ENCODE measurements at places on chromosomes 7 and 10.

DNA sequence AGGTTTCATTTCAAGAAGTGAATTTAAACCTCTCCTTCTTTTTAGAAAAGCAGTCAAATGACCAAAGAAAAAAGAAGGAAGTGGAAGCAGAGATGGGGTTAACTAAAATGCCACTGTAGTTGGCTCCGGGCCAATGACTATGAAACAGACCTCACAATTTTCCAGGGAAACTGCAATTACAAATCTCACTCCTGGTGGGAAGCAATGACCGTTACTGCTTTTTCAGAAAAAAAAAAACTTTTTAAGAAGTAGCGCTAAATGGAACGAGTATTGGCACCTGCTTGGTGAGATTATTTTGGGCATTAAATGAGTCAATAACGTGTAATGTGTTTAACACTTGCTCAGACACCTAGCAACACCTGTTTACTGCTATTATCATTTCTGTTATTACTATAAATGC lies 1.2 kb downstream of the SFRP4 start:
- DNase-seq: peak; percentile 60

GRCh38 chr10:89543841-89544240 lies 8.4 kb upstream of the SLC16A12 start:
- no peak for DNase-seq

DNA sequence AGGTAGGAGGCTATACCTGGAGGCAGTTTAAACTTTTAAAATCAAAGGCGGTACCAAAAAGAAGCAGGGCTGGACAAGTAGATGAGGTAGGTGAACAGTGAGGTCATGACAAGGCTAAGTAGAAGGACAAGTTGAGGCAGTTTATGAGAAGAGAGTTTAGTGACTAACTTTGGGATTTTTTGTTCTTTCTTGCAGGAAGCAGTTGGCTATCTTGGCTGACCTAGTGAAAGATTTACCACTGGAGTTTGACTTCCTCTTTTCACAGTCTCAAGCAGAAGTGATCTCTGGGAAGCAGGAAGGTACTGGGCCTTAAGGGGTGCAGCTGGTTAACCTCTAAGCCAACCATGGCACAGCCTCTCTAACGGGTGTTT lies 26.3 kb downstream of the ENTPD7 start:
- DNase-seq: peak; percentile 89

GRCh38 chr7:150784954-150785353 lies 15.2 kb downstream of the TMEM176B start:
- no peak for DNase-seq

- peak; percentile 24 for DNase-seq
Measured at GRCh38 chr7:2670720-2671391, 17.1 kb upstream of the AMZ1 start.

DNA sequence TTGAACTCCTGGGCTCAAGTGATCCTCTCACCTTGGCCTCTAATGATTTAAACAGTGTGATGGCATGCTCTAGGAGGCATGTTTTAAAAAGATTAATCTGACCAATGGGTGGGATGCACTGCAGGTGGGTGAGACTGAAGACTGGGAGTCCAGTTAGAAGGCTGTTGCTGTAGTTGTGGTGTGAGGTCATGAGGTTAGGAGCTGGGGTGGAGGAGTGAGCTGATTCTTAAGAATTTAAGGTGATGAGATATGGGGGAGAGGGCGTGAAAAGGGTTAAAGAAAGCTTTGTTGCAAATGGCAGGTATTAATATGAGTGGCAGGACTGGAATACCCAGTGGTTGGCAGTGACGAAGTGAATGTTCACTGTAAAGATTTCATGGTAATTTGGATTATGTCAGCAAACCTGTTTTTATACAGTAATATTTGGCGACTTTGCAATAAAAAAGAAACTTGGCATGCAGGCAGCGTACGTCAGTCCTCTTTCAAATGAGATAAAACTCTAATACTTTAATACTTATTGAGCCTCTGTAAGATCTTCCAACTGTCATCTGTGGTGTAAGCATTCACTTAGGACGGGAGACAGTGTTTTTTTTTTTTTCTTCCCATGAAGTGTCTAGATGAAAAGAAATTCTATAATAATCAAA lies 72.8 kb upstream of the MTPN start:
- no peak for DNase-seq

DNA sequence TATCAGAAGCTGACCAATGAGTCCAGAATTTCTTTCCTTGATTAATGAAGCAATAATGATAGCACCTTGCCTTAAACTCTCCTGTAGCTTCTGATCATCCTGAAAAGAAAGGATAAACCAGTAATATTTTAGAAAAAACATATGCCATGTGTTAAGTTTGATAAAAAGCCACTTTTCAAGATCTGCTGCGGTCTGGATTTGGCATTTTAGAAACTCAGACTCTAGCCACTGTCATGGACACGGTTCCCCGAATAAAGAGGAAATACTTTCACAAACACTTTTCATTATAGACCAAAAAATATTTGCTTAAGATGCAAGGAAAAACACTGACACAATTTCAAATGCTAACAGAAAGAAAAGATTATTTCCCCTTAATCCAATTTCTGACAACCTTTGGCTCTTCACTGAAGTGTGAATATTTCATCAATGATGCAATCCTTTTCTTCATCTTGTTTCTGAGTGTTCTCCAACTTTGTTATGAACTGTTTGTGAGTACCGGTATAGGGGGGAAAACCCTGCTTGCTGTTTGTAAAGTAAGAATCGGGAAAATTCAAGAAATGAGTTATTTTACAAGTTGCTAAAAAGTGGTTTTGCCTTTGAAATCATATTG lies 329.5 kb downstream of the CRPPA start:
- DNase-seq: peak; percentile 32

GRCh38 chr10:29317423-29318021 lies 28.7 kb downstream of the LYZL1 start:
- no peak for DNase-seq

DNA sequence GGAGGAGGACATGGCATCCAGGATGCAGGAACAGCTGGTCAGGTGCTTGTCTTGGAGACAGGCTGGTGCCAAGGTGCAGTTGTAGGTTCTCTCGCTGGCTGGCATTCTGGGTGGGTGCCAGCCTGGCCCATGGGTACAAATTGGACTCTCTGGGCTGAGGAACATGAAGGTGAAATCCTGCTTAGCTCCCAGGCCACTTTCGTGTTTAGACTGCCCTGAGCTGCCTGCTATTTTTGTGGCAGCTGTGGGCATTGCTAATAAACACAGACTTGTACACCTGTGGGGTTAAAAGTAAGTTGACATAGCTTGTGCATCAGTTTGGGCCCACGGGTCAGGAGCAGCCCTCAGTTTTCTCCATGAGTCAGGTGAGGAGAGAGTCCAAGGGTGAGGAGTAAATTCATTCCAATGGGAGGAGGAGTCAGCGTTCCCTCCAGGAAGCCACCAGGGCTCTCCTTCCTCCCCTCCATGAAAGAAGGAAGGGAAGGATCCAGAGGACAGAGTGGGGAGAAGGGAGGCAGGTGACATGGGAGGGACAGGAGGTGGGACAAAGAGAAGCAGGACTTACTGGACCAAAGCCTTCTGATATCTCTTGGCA lies 380.0 kb downstream of the GLRX3 start:
- no peak for DNase-seq

DNA sequence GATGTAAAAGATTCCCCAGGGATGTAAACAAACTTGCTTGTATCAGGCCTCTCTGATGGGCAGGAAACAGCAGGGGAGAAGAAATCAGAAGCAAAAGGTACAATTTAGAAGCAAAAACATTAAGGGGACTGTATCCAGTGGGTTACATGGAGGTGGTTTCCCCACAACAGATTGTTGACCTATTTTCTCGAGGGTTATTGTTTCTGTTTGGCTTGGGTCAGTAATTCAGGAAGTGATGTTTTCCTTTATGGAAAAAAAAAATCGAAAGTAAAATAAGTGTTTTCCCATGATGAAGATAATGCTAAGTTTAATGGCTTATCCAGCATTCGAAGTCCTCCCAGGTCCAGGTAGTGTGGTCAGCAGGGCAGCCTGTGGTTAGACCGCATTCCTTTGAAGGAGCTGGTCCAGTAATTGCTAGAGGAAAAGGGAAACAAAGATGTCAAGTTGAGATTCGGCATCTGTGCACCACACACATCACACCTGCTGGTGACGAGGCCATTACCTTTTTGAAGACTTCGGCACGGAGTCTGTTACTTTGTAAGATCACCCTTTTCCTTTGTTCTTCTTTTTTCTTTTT lies 37.3 kb upstream of the ADAM12 start:
- DNase-seq: no peak

- DNase-seq: no peak
Measured at GRCh38 chr7:123242467-123243092, 42.8 kb upstream of the SLC13A1 start.

DNA sequence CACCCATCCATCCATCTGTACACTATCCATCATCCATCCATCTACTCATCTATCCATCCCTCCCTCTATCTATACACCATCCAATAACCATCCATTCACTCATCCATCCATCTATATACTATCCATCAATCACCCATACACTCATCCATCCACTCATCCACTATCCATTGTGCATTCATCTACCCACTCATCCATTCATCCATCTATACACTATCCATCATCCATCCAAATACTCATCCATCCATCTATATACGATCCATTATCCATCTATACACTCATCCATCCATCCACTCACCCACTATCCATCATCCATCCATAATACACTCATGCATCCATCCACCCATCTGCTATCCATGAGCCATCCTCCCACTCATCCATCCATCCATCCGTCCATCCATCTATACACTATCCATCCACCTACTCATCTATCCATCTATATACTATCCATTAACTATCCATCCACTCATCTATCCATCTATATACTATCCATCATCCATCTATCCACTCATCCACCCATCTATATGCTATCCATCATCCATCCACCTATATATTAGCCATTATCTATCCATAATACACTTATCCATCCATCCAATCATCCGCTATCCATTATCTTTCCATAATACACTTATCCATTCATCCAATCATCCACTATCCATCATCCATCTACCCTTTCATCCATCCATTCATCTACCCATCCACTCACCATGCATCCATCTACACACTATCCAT lies 485.3 kb downstream of the DNAJB6 start:
- DNase-seq: no peak

DNA sequence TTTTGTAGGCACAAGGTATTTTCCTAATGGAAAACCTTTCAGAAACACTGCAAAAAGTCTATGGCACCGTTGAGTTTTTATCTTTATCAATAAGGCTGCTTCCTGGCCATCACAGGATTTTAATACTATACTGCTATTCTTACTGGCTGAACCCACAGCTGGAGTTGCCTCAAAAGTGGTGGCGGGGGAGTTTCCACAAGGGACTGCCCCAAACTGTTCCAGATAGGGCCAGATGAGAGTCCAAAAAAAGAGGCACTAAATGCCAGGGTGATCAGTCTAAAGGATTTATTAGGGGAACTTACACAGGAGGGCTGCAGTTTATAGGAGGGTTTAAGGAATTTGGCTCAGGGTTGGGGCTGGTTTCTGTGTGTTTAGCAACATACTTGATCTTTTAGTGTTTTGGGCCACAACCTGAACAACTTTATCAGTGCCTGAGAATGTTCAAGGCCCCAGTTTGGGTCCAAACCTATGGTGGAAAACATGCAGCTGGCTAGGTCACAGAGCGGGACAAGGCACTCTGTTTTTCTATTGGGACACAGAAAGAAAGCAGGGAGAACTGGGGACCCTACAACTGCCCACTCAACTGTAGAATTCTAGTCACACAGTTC lies 41.4 kb downstream of the STAM start:
- no peak for DNase-seq

- DNase-seq: no peak
Measured at GRCh38 chr10:127556916-127557315, 7.8 kb downstream of the NPS start.

GRCh38 chr7:137547485-137547884 lies 204.0 kb upstream of the PTN start:
- no peak for DNase-seq

GRCh38 chr7:13262929-13263530 lies 575.6 kb downstream of the ARL4A start:
- peak; percentile 30 for DNase-seq

GRCh38 chr10:34032564-34032963 lies 698.1 kb upstream of the NRP1 start:
- DNase-seq: no peak

- peak; percentile 60 for DNase-seq
Measured at GRCh38 chr7:74401137-74401859, 52.4 kb upstream of the GTF2IRD1 start.

GRCh38 chr7:95421847-95422444 lies 12.9 kb downstream of the PON2 start:
- no peak for DNase-seq

DNA sequence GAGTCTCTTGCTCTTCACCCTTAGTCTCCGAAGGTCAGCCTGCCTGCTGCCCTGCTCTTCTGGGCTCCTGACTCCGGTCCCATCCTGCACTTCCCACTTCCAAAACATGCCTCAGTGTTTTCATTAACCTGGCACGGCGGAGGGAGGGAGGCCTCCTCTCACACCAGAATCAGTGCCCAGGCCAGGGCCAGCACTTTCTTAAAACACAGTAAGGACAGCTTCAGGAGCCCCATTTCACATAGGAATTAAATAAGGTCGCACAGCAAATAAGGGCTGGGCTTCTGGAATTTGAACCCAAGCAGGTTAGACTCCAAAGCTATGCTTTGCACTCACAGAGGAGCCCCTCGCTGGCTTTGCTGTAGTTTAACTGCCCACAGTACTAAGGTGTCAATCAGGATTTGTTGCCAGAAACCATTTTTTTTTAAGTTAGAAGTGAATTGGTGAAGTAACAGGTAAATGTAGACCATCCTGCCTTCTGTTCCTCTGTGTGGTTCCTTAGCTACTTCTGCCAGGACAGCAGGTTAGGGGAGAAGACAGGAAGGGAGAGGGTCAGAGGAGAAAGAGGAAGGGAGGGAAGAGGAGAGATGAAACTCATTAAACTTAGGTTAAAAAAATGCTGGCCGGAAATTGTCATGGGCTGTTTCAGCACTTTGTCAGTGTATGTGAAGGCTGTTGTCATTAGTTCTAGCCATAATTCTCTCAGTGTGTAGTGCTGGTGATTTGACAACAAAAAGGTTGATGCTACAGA lies 1.1 kb downstream of the RASSF4 start:
- no peak for DNase-seq

GRCh38 chr7:158021836-158022235 lies 565.8 kb downstream of the PTPRN2 start:
- DNase-seq: no peak

GRCh38 chr7:77979219-77979618 lies 180.6 kb downstream of the PHTF2 start:
- no peak for DNase-seq

DNA sequence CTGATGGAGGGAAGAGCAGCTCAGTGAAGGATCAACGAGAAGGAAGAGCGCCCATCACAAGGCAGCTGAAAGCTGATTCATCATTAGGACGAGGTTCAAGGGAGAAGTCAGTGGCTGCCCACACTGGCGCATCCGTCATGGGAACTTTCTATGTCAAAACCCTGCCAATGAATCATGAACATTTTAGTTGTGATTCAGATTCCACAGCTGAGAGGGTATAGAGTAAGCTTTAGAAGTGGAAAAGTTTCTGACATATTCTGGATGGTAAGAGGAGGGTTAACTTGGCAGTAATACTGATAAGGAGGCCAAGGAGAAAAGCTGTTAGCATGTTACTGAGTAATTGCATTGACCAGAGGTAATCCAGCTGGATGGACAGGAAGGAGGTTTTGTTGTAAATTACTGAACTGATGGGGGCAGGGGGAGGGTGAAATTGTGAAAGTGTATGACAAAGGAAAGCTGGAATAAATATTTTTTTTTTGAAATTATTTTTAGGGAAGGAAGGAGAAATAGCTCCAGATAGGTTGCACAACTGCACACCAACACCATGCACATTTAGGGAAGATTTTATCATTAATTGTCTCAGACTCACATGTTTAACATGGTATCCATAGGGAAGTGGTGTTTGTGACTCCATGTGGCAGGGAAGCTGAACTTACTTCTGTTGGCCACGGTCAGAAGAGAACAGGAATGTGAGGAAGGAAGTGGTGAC lies 78.3 kb upstream of the NRP1 start:
- DNase-seq: no peak

- peak; percentile 84 for DNase-seq
Measured at GRCh38 chr10:69088801-69089501, 1.0 kb downstream of the SRGN start.

Data from hematopoietic multipotent progenitor cell (in vitro differentiated cells).